ENCODE measurements at places on chromosomes 5 and 9.

DNA sequence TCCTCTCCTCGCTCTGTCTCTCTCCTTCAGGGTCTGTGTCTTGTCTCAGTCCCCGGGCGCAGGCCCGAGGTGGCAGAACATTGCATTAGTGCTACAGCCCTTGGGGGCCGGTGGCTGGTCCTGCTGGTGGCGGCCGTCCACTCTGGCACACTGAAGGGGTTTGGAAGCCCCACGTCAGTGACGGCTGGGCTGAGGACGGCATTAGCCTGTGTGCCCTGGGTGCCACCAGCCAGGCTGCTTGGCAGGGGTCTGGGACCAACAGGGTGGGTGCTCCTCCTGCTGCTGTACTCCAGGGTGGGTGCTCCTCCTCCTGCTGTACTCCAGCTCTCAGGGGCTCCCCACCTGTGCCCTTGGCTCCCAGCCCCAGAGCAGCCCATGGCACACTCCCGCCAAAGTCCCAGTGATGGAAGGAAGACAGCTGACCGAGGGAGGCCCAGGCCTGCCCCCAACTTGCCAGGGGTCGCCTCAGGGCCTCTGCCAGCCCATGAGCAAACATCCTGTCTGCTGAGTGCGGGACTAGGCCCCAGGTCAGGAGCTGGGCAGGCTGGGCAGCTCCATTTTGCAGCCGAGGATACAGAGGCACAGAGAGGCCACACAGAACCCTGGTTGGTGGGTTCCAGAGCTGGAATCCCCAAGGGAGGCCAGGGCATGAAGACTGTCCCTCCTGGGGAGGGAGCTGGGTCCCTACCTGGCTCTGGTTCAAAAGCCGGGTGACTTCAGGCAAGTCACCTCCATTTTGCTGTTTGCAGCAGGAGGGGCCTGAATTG is 27.3 kb downstream of the SARDH start:
- DNase-seq: no peak

DNA sequence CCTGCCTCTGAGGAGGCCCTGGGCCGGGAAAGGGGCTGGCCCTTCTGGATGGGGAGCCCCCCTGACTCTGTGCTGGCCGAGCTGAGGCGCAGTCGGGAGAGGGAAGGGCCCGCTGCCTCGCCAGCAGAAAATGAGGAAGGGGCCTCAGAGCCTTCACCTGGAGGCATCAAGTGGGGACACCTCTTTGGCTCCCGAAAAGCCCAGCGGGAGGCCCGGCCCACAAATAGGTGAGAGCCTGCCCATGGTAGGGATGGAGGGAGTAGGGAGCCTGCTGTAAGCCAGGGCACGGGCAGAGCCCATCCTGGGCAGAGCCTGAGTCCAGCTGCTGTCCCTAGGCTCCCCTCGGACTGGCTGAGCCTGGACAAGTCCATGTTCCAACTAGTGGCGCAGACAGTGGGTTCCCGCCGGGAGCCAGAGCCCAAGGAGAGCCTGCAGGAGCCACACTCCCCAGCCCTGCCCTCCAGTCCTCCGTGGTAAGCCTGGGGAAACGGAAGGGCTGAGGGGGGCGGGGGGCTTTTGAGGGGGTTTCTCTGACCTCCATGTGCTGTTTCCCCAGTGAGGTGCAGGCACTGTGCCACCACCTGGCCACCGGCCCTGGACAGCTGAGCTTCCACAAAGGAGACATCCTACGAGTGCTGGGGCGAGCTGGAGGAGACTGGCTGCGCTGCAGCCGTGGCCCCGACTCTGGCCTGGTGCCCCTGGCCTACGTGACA is 44.3 kb upstream of the TESK1 start:
- DNase-seq: no peak

DNA sequence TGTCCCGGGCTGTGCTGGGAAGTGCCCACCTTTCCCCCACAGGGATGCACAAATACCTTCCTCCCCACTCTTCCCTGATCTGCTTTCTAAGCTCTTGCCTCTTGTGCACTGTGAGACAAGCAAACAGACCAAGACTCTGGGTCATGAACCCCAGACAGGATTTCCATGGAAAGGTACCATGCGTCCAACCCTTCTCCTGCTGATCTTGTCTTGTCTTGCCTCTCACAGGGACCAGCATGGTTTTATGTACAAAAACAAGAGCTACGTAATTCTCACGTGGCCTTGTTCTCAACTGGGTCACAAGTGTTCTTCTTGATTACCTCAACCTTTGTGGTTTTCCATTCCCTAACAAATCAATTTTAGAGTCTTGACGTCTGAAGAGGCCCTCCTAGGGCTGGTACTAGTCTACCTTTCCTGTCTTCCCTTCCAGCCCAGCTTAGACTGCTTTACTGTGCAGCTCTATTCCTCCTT is 176.5 kb upstream of the MAP3K1 start:
- no peak for DNase-seq

- no peak for DNase-seq
Observed at GRCh38 chr5:77958642-77959330, 182.6 kb upstream of the TBCA start.

DNA sequence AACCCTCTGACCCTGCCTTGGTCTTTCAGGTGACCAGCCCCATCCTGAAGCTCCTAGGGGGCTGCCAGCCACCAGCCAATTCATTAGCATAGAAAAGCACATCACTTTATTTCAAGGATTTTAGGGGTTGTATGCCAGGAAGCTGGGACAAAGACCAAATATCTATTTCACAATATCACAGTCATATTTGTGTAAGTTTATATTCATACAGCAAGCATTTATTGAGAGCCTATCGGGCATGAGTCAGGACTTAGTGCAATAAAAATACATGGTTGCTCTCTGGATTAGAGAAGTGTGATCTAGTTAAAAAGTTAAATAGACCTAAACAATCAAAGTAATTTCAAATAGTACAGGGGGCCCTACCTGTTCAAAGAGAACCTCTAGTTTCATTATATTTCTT is 113.8 kb downstream of the ERCC6L2 start:
- no peak for DNase-seq

- no peak for DNase-seq
Observed at GRCh38 chr5:59597690-59598546, 295.6 kb downstream of the PDE4D start.

DNA sequence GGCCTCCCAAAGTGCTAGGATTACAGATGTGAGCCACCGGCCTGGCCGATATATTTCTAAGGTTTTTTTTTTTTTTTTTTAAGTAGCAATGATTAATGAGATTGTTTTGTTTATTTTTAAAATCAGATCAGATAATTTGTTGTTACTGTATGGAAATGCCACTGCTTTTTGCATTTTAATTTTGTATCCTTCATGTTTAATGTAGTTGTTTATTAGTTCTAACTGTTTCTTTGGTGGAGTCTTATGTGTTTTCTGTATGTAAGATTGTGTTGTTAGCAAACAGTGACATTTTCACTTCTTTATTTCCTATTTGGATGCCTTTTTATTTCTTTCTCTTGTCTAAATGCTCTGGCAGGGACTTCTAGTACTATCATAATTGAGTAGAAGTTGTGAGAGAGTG is 87.3 kb downstream of the DMXL1 start:
- DNase-seq: no peak

GRCh38 chr5:96654209-96654608 is 8.0 kb upstream of the CAST start:
- no peak for DNase-seq

GRCh38 chr5:141094481-141095262 is at the start of gene PCDHB2:
Gene PCDHB2 (plus strand): TSS chr5:141094615. CDS start chr5:141094791, 176 bp downstream.
- peak; percentile 70 for DNase-seq

GRCh38 chr9:83473488-83473971 is 64.7 kb downstream of the FRMD3 start:
- DNase-seq: no peak

DNA sequence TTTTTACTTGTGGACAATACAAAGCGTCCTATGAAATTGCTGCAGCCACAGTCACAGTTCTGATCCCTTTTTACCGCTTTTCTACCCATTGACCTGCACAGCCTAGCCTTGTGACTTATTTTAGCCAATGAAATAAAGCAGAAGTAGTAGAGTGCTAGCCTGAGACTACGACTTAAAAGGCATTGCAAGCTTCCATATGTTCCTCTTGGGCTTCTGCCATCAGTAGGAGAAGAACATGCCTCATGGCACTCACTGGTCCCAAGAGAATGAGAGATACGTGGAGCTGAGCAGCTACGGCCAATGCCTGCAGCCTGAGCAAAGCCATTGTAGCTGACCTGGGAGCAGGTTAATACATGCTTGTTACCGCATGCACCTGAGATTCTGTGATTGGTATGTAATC is 416.6 kb upstream of the CLINT1 start:
- DNase-seq: no peak

GRCh38 chr5:59387127-59387526 is 506.4 kb downstream of the PDE4D start:
- no peak for DNase-seq

DNA sequence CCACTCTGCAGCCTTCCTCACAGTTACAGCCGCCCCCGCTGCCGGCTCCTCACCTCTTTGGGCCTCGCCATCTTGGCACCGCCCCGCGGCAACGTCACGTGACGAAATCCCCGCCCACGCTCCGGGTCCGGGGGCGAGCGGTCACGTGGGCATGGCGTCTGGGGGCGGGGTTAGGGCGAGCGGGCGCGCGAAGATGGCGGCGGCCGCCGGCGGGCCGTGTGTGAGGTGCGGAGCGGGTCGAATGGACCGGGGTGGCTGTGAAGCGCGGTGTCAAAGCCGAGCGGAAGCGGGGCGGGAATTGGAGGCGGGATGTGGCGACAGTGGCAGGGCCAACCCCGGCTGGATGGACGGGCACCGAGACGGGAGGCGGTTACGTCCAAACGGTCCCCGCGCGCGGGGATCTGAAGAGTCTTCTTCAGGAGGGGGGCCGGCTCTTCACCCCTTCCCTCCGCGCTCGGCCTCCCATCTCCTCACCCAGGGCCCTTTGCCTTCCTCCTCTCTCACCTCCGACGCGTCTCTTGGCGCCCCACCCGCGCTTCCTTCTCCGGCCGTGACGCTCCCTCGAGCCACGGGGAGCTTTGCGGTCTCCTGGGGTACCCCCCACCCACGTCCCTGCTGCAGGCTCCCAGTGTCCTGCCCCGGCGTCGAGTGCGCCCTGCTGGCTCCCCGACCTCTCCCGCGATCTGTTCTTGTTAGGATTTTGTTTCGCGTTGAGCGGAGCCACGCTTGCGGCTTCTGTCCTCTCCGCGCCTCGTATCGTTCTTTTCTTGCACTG is at the start of the genes DOLK and NUP188:
TSS of gene DOLK (minus strand) at position 77 of the 775 bp plus-strand sequence. CDS start 300 bp downstream, outside the sequence.
TSS of gene NUP188 (plus strand) at position 173 of the 775 bp plus-strand sequence. CDS start at position 194, 21 bp downstream.
- peak; percentile 95 for DNase-seq

GRCh38 chr5:133612249-133612860 is at the start of gene FSTL4:
Gene FSTL4 (minus strand): TSS chr5:133612541.
- DNase-seq: no peak

GRCh38 chr9:130193103-130193502 is 20.9 kb downstream of the NCS1 start:
- no peak for DNase-seq

All from Ammon's horn (tissue), 1 donor.